ENCODE measurements at places on chromosomes 7 and 10.

- DNase-seq = no peak
Measured at GRCh38 chr10:75021379-75022249, 89.8 kb upstream of the SAMD8 start.

- DNase-seq = no peak
Measured at GRCh38 chr7:74094224-74095101, 10.9 kb downstream of the LIMK1 start.

DNA sequence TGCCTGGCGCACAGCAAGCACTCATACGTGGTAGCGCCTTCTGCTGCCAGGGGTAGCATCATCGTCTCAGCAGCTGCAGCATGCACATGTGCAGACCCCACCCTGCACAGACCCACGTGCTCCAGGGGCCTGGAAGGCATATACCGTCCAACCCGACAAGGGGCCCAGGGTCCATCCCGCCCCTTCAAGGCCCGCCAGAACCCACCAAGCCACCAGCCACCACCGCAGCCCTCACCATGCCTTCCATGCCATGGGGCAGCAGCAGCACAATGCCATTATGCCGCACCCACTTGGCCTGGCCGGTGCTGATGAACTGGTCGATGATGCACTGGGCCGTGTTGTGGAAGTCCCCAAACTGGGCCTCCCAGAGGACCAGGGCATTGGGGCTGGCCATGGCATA, 22.7 kb downstream of the OGDHL start:
- peak; percentile 1 for DNase-seq

GRCh38 chr7:142338633-142339501, 81.0 kb upstream of the PRSS58 start:
- no peak for DNase-seq

GRCh38 chr7:75870557-75871161, 8.2 kb upstream of the RHBDD2 start:
- DNase-seq = no peak
